Vagina (tissue), 2 donors: ENCODE measurements at places on chromosomes 7 and 10.

DNA sequence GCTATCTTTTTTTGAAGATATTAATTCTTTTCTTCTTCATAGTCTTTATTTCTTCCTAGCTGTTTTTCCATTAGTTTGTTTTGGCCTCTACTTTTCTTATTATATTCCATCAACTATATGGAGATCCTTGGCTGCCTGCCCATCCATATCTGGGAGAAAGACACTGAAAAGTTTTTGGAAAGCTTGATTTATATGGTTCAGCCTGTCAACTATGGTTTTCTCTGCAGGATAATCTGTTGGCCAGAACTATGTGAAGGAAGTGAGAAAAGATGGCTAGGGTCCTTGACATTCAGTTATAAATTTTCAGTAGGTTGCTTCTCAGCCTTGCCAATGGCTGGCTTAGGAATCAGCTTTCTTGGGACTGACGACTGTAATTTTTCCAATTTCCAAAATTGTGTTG lies 10.0 kb upstream of the CDK14 start:
- DNase-seq, result no peak

DNA sequence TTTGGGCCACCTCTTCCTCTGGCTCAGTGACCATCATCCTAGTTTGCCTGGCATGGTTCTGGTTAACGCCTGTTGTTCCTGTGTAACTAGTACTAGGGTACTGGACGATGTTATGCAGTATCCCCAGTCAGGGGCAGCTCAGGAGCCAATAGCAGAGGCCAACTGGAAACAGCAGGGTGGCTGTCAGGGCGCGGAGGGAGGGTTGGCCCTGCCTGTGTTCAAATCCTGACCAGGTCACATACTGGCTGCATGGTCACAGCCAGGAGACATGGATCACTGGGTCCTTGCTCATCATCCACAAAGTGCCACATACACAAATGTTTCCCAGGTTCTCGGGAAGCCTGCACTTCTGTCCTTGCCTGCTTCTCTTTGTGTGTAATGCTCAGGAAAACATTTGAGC lies 12.3 kb upstream of the RBP3 start:
- DNase-seq, result no peak

- no peak for DNase-seq
Measured at GRCh38 chr7:24914465-24914859, 65.5 kb downstream of the OSBPL3 start.

- no peak for DNase-seq
Measured at GRCh38 chr7:95599069-95599468, 2.8 kb upstream of the PDK4 start.

DNA sequence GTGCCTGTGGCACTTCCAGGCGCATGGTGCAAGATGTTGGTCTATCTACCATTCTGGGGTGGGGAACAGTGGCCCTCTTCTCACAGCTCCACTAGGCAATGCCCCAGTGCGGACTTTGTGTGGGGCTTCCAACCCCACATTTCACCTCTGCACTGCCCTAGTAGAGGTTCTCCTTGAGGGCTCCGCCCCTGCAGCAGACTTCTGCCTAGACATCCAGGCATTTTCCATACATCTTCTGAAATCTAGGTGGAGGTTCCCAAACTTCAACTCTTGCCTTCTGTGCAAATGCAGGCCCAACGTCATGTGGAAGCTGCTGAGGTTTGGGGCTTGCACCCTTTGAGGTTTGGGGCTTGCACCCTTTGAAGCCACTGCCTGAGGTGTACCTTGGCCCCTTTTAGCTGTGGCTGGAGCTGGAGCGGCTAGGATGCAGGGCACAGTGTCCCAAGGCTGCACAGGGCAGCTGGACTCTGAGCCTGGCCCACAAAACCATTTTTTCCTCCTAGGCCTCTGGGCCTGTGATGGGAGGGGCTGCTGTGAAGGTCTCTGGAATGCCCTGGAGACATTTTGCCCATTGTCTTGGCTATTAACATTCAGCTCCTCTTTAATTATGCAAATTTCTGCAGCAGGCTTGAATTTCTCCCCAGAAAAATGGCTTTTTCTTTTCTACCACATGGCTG lies 130.6 kb upstream of the EFCAB10 start:
- no peak for DNase-seq
